ENCODE measurements at places on chromosomes 7 and 10. TPM values are rescaled to one million over a fixed set of nuclear protein-coding genes. Genes with fewer than 3 reads are reported as not detected.

- DNase-seq: no peak
- H3K27me3 ChIP-seq: no peaks in the 10 kb centered on the region
- no peaks in the 10 kb centered on the region for H3K36me3 ChIP-seq
- H3K4me3 ChIP-seq: no peak overlapping the region
- H3K27ac ChIP-seq: no peak overlapping the region
- no peaks in the 10 kb centered on the region for H3K4me1 ChIP-seq
Measured at GRCh38 chr10:84665883-84666463, 337.6 kb downstream of the CCSER2 start.

- peak within 1 kb of the TSS; percentile 69 for H3K4me3 ChIP-seq
- peak within 1 kb of the TSS; percentile 83 for H3K27ac ChIP-seq
- no peak for DNase-seq
- peaks cover 2% of the 10 kb centered on the region for H3K4me1 ChIP-seq
- H3K27me3 ChIP-seq: no peaks in the 10 kb centered on the region
Measured at GRCh38 chr10:93482145-93482834, at the start of gene MYOF. MYOF (minus strand) TSS chr10:93482334; CDS start chr10:93482194, 140 bp downstream.

- H3K27me3 ChIP-seq: no peaks in the 10 kb centered on the region
- H3K4me1 ChIP-seq: peaks cover 2% of the 10 kb centered on the region
- no peaks in the 10 kb centered on the region for H3K36me3 ChIP-seq
- H3K4me3 ChIP-seq: peak overlapping the region; percentile 65
- peak overlapping the region; percentile 79 for H3K27ac ChIP-seq
Measured at GRCh38 chr7:148962823-148963582, 65.3 kb downstream of the PDIA4 start.

GRCh38 chr7:23061327-23061726 is 44.3 kb upstream of the KLHL7 start:
- H3K4me1 ChIP-seq: no peaks in the 10 kb centered on the region
- no peak overlapping the region for H3K27ac ChIP-seq
- H3K4me3 ChIP-seq: no peak overlapping the region
- H3K36me3 ChIP-seq: no peaks in the 10 kb centered on the region
- no peaks in the 10 kb centered on the region for H3K27me3 ChIP-seq

DNA sequence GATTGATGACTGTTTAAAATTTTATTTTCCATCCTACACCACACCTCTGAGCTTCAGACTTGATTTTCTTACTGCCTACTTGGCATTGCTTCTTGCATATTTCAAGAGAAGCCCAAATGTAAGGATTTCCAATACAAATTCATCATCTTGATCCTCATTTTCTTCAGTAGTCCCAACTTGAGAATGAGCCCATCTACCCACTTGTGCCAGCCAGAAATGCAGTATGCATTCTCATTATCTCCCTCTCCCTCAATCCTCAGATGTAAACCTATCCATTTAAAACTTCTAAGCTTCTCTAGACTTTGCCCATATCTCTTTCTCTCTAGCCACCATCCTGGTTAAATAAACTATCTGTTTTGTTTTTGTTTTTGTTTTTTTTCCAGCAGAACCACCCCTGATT is 22.4 kb upstream of the EGFR start:
- no peaks in the 10 kb centered on the region for H3K27me3 ChIP-seq
- no peak for DNase-seq
- H3K4me1 ChIP-seq: no peaks in the 10 kb centered on the region
- no peak overlapping the region for H3K27ac ChIP-seq
- H3K36me3 ChIP-seq: no peaks in the 10 kb centered on the region

DNA sequence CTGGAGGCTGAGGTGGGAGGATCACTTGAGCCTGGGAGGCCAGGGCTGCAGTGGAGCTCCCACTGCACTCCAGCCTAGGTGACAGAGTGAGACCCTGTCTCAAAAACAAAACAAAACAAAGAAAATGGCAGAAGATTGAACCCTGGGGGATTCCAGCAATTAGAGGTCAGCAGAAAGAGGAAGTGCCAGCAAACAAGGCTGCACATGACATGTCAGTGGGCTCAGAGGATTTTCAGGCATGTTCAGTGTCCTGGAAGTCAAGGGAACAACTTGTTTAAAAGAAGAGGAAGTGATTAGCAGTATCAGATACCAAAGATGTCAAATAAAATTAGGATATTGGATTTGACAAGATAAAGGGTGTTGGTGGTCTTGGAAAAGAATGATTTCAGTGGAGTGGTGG is 32.3 kb downstream of the RAB18 start:
- H3K4me3 ChIP-seq: no peak overlapping the region
- peaks cover 49% of the 10 kb centered on the region for H3K36me3 ChIP-seq
- no peak overlapping the region for H3K27ac ChIP-seq
- DNase-seq: no peak
- no peaks in the 10 kb centered on the region for H3K27me3 ChIP-seq

GRCh38 chr7:5170251-5170650 is 19.8 kb upstream of the WIPI2 start:
- H3K36me3 ChIP-seq: no peaks in the 10 kb centered on the region
- H3K4me1 ChIP-seq: no peaks in the 10 kb centered on the region
- H3K27me3 ChIP-seq: no peaks in the 10 kb centered on the region

DNA sequence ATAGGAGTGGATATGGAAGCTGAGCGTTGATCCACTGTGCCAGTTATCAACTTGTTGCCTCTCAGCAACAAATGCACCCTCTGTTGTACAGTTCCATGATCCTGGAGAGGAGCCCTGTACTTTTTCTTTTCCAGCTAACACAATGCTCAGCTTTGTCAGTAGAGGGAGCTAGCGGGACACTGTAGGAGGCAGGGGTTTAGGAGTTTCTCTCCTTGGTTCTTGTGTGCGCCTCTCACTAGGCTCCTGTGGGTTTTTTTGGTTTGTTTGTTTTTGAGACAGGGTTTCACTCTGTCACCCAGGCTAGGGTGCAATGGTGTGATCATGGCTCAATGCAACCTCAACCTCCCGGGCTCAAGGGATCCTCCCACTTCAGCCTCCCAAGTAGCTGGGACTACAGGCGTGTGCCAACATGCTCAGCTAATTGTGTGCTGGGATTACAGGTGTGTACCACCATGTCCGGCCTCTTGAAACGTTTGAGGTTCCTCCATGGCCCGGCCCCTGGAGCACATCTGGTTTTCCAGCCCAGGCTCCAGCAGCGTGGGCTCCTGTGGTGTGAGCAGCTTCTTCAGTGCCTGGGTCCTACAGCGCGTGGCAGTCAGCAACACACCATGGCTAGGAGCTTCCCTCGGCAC is 12.0 kb upstream of the MARVELD1 start:
- peaks cover 7% of the 10 kb centered on the region for H3K4me1 ChIP-seq
- DNase-seq: peak; percentile 79
- no peak overlapping the region for H3K27ac ChIP-seq
- H3K27me3 ChIP-seq: no peaks in the 10 kb centered on the region
- no peaks in the 10 kb centered on the region for H3K36me3 ChIP-seq

- peak overlapping the region; percentile 31 for H3K4me3 ChIP-seq
- no peaks in the 10 kb centered on the region for H3K36me3 ChIP-seq
- DNase-seq: no peak
- H3K27me3 ChIP-seq: no peaks in the 10 kb centered on the region
Measured at GRCh38 chr10:31708046-31708445, 220.6 kb downstream of the ARHGAP12 start.

DNA sequence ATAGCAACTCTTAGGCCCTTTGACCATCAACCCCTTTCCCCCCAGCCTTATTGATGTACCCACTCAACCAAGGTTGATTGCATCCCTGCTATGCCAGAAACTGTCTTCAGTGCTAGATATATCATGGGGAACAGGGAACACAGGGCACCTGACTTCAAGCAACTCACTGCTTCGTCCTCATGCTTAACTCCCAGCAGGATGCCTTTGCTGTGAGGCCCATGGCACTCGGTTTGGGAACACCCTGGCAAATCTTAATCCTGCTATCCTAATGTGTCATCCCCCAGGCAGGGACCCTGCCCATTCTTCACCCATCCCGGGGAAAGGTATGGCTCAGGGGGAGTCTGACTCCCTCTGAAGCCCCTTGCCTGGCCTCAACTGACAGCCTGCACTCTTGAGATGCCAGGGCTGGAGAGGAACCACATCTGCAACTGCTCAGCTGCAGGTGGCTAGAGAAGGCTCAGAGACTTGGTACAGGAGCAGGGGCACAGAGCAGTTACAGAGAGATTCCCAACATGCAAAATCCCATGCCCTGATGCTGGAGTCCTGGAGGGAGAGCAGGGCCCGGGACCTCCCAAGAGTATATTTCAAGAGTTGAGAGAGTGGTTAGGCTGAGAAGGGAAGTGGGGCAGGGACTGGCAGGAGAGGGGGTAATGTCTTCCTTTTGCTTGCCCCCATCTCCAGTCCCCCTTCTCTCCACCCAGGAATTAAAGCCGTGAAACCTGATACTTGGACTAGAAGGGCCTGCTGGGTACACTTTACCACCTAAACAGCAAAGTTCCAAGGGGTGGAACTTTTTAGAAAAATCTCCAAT is 2.4 kb upstream of the UNC5B start:
- H3K4me3 ChIP-seq: no peak overlapping the region
- no peak overlapping the region for H3K27ac ChIP-seq
- no peaks in the 10 kb centered on the region for H3K27me3 ChIP-seq
- H3K4me1 ChIP-seq: no peaks in the 10 kb centered on the region

DNA sequence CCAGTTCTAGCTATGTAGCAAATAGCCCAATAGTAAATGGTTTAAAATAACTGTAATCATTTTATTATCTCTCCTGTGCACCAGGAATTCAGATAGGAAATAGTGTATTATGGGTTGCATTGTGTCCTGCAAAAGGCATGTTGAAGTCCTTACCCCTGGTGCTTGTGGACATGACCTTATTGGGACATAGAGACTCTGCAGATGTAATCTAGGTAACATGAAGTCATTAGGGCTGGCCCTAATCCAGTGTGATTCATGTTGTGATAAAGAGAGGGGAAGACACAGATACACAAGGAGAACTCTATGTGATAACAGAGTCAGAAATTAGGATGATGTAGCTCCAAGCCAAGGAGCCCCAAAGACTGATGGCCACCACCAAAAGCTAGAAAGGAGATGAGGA is 462.8 kb downstream of the GALNT17 start:
- H3K4me3 ChIP-seq: no peak overlapping the region
- H3K27ac ChIP-seq: no peak overlapping the region
- H3K4me1 ChIP-seq: no peaks in the 10 kb centered on the region
- H3K27me3 ChIP-seq: no peaks in the 10 kb centered on the region

- H3K4me1 ChIP-seq: no peaks in the 10 kb centered on the region
- no peaks in the 10 kb centered on the region for H3K27me3 ChIP-seq
- H3K4me3 ChIP-seq: no peak overlapping the region
- no peaks in the 10 kb centered on the region for H3K36me3 ChIP-seq
- no peak overlapping the region for H3K27ac ChIP-seq
Measured at GRCh38 chr10:33706746-33707145, 372.3 kb upstream of the NRP1 start.

DNA sequence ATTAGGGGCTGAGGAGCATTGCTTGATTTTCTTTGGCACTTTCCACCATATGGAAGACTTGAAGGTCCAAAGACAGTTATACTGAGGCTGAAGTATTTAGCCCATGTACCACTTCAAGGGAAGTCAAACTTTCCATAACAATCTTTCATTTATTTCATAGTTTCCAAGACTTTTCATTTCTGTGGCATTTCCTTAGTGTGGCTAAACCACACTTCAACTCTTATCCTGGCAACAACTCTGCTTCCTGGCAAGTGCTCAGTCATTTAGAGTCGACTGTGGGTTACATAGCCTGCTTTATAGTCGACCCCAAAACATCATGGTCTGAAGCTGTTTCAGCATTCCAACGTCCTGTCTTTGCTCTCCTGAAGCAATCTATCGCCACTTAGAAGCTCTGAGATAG is 343.0 kb upstream of the SEMA3D start:
- no peaks in the 10 kb centered on the region for H3K4me1 ChIP-seq

DNA sequence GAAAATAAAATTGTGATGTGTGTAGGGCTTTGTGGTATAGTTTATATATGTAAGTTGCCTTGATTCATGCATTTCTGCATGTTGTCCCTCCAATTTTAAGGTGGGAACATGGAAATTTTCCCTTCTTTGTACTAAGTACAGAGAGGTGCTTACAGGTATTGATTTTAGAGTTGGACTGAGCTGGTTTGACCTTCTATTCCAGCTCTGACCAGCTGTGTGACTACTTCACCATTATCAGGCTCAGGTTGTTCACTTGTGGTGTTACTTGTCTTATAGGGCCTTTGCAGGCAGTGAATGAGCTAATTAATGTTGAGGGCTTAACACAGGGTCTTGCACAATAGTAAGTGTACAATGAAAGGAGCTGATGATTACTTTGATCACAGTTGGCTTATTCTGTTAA is 16.3 kb downstream of the ZNF804B start:
- DNase-seq: no peak
- no peaks in the 10 kb centered on the region for H3K4me1 ChIP-seq
- no peak overlapping the region for H3K4me3 ChIP-seq
- no peak overlapping the region for H3K27ac ChIP-seq
- no peaks in the 10 kb centered on the region for H3K36me3 ChIP-seq

GRCh38 chr10:20647756-20648155 is 249.4 kb downstream of the NEBL start:
- no peaks in the 10 kb centered on the region for H3K4me1 ChIP-seq
- no peaks in the 10 kb centered on the region for H3K27me3 ChIP-seq
- H3K27ac ChIP-seq: no peak overlapping the region
- no peak for DNase-seq
- no peaks in the 10 kb centered on the region for H3K36me3 ChIP-seq
- H3K4me3 ChIP-seq: no peak overlapping the region

GRCh38 chr10:5692461-5693358 is 8.1 kb downstream of the TASOR2 start:
- peaks cover 6% of the 10 kb centered on the region for H3K4me1 ChIP-seq
- peak overlapping the region; percentile 59 for H3K4me3 ChIP-seq
- no peaks in the 10 kb centered on the region for H3K27me3 ChIP-seq
- peak; percentile 65 for DNase-seq
- no peaks in the 10 kb centered on the region for H3K36me3 ChIP-seq

Gene NCF1
- 4.0 TPM for total RNA-seq

Gene OLAH
- total RNA-seq: 3.7 TPM

Gene PSD
- not detected for total RNA-seq

Gene LFNG
- 102 TPM for total RNA-seq

Gene PDSS1
- not detected for total RNA-seq

Gene MALRD1
- not detected for total RNA-seq

Gene MYOZ1
- 8.5 TPM for total RNA-seq

Gene HTR5A
- not detected for total RNA-seq

Gene WNT16
- total RNA-seq: not detected

Measured in ascending aorta (tissue), 2 donors.